ENCODE measurements at places on chromosomes 7 and 10.

DNA sequence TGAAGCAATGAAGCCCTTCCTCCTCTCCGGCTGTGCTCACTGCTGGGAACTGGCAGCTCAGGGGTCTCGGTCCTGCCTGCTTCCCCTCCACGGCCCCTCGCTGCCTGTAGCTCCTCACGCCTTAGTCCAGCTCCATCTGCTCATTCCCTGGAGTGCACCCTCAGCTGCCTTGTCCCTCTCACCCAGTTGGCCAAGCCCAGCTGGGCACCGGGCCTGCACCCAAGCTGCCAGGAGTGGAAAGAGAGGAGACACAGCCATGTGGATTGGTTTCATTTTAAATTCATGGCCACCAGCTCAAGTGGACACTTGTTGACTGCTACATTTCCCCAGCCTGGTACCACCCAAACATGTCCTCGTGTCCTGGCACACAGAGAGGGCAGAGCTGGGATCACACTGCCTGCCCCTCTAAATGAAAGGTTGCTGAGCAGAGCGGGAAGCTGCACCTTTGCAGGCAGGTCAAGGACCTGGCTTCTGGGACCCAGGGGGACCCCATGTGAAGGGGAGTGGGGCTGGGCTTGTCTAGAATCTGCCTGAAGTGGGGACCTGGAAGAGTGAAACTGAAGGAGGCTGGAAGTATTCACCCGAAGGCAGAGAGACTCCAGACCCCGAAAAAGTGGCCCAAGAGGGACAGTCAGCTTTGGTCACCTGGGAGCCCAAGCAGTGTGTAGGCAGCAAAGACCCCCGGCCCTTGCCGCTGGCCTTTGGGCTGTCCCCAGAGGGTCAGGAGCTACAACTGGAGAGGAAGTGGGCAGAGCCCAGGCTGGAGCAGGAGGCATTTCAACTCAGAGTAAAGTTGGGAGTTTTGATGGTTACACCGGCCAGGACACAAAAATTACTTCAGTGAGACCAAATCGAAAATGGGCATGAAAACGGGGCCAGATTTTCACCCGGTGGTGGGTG lies 15.0 kb upstream of the BNIP3 start:
- no peak for DNase-seq

DNA sequence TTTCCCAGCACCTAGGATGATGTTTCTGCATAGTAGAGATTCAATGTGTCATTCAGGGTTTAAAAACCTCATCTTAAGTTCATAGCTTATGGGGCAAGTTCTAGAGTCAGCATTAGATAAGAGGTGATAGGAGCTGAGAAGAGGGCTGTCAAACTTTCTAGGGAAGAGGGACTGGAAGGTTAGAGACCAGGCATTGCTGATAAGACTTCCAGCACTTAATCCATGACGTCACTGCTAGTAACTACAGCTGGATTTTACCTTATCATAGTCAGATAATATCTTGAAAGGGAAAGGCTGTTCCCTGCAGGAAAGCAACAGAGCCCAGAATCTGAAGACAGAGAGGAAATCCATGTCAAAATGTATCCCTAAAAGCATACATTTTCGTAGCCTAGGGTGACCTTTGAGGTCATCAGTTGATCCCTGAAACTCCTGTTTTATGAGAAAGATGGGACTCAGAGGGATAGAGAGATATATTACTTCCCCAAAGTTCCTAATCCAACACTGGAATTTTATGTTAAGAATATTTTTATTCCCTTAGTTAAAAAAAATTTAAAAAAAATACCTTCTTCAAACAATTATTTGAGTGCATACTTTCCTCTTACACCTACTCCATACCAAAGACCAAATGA lies 3.3 kb upstream of the CPED1 start:
- no peak for DNase-seq

- no peak for DNase-seq
Observed at GRCh38 chr10:94546901-94547185, 1.3 kb downstream of the HELLS start.

GRCh38 chr10:86099542-86100334 lies 266.9 kb downstream of the GRID1 start:
- no peak for DNase-seq

GRCh38 chr10:14010101-14010558 lies 320.6 kb downstream of the FRMD4A start:
- DNase-seq = no peak

- DNase-seq = peak; percentile 58
Observed at GRCh38 chr7:157027568-157028198, 17.2 kb upstream of the MNX1 start.

GRCh38 chr7:14637968-14638367 lies 264.6 kb downstream of the DGKB start:
- no peak for DNase-seq

- DNase-seq = no peak
Observed at GRCh38 chr7:70347463-70348254, 749.4 kb downstream of the AUTS2 start.

GRCh38 chr10:1412531-1413189 lies 324.7 kb downstream of the ADARB2 start:
- DNase-seq = peak; percentile 19

DNA sequence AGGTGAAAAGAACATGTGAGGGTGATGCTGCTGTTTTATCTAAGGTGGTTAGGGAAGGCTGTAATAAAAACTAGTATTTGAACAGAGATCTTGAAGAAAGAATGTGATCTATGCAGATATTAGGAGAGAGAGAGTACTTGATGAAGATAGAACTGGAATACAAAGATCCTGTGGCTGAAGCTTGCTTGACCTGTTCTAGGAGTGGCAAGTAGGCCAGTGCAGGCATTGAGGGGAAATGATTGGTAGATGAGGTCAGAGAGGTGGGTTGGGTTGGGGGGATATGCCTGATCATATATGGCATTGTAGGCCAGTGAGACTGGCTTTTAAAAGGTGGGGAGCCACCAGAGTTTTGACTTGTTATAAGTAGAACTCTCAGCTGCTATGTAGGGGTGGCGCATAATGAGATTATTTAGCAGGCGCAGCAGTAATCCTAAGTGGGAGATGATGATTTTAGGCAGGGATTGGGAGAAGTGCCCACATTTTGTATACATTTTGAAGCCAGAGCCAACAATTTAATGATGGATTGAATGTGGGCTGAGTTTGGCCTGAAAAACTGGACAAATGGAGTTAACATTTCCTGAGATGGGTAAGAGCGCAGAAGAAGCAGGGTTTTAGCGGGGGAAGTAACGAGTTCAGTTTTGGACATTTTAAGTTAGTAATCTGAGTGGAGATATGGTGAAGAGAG lies 8.2 kb downstream of the CCSER2 start:
- DNase-seq = no peak

- DNase-seq = no peak
Observed at GRCh38 chr7:86158111-86158510, 485.6 kb upstream of the GRM3 start.

DNA sequence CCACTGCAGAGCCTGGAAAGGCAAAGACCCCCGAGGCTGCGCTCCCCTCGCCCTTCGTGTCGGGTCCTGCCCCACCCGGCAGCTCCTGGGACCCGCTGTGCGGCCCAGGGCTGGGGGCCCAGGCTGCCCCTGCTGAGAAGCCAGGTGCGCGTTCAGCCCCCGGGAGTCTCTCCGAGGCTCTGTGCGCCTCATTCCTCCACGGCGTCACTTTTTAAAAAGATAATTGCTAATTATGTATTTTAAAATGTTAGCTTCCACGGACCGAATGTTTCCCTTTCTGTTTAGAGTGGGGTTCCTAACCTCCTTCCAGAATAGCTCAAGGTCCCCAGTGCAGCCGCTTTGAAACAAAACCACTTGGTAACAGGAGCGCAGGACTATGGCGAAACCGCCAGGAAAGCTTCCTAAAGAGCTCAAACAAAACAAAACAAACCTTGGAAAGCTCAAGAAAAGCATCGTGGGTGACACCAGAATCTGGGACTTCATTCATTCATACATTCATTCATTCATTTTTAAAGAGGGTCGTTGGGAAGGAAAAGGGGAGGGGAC lies 45.6 kb downstream of the PDIA4 start:
- no peak for DNase-seq

GRCh38 chr7:41459623-41460261 lies 243.1 kb downstream of the INHBA start:
- no peak for DNase-seq

DNA sequence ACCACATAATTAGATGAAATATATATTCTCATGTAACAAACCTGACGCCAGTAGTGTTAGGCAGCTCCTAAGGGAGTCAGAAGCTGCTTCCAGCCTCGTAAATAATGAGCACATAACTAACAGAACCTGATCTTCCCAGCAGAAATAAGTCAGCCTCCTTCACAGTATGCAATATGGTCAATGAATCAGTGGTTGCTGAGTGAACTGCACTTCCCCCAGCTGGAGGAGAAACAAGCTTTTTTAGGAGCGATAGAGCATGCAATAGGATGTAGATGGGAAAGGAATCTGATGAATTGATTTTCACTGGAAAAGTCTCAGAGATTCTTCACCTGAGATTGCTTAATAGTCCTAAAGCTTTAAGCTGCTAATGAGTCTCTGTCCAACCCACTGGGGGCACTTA lies 337.2 kb upstream of the LRGUK start:
- no peak for DNase-seq

DNA sequence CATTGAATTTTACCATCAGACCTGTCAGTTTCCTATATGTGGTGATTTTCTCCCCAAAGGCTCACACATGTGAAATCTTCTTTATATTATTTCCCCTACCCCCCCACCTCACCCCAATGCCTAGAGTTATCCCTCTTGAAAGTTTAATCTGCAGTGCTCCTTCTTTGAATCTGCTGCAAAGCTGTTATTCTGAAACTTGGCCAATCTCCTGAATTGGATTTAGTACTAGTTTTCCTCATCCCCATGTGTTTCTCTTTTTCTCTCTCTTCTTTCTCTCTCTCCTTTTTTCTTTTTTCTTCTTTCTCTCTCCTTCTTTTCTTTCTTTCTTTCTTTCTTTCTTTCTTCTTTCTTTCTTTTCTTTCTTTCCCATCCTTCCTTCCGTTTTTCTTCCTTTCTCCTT lies 886.2 kb downstream of the TYW1 start:
- no peak for DNase-seq

Measured in NCI-H2081 (cell line).